NCI-H187 treated with DMSO at 0.1 percent for 48 hours (cell line): ENCODE measurements at places on chromosomes 4 and X.

DNA sequence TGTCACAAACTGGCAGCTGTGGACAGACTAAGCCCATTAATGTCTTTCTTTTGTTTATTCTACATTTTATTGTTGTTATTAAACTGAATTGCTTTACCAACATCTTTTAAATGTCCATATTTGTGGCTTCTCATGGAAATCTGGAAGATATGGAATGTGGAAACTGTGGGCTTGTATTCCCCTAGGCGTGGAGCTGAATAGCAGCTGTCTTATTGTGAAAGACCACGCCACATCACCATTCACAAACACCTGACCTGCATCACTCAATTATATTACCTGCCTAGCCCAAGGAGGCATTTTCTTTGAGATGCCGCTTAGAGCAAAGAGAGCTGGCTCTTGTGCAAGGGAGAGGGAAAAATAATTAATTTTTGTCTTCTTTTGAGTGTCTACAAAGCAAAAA is 96.9 kb upstream of the GPRIN3 start:
- DNase-seq, result no peak

GRCh38 chrX:153723351-153724251 is 586 bp downstream of the BCAP31 start:
- DNase-seq, result no peak

- DNase-seq, result no peak
Measured at GRCh38 chr4:3177426-3177825, 71.5 kb upstream of the MSANTD1 start.

GRCh38 chr4:101349801-101350064 is 2.4 kb upstream of the PPP3CA start:
- no peak for DNase-seq

DNA sequence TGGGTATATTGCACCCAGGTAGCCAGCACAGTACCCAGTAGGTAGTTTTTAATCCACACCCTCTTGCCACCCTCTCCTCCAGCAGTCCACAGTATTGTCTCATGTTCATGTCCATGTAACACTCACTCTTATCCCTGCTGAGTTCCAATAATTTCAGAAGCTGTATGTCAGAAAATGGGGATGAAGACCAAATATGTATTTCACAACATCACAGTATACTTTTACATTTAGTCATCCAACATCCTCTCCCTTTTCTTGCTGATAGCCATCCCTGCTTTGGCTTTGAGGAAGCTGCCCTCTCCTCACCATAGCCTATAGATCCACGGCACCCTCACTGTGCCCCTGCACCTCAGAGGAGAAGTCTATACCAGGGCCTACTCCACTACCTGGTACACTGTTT is 126.0 kb upstream of the LDB2 start:
- no peak for DNase-seq

DNA sequence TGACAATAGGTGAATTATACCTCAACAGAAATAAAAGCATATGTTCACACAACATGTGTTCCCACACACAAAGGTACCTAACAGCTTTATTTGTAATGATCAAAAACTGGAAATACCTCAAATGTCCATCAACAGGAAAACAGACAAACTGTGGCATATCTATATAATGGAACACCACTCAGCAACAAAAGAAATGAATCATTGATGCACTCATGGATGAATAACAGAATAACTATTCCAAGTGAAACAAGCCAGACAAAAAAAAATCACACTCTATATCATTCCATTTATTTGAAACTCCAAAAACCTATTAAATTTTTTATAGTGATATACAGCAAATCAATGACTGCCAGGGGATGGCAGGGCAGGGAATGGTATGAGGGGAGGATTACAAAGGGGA is 148.1 kb downstream of the PLS3 start:
- DNase-seq, result no peak

DNA sequence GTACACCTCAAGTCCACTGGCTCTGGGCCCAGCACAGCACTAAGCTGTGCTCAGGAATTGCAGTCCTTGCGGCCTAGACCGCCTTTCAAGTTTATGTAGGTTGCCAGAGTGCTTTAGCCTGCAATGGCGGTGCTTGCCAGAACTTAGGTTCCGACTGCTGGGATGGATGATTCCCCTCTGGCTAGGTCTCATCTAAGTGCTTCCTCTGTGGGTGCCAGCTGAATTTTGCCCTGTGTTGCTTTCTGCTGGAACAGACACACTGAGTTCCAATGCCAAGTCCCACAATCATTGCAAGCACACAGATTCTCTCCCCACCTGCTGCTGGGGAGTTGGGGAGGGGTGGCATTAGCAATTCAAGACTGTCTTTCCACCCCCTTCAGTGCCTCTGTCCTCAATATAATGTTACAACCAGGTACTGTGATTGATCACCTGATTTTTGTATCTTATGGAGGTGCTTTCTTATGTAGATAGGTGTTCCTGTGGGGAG is 129.5 kb downstream of the GRID2 start:
- DNase-seq, result no peak

DNA sequence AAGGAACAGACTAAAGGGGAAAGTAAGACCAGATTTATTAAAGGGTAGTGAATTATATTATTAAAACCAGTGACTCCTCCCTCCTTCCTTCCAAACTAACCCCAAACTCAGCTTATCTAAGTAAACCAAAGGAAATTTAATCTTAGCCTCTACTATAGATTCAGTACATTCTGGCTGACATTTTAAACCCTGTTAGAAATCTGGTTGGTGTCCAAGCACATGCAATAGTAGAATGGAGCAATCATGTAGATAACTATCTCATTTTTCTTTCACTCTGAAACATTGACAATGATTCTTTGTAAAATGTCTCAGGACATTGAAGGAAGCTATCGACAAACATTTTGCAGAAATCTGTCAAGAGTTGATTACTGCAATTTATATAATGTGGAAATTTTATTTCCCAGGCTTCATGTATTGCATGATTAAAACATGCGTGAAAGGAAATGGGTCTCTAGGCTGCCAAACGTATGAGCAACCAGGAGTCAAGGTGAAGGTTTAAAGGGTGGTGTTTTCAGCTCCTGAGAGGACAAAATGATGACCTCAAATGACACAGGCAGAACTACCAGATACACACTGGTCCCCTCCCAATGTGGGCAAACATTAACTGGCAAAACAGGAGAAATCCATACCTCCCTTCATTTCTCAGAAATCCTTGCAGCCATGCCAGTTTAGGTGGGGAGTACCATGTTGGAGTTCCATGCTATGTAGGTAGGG is 58.2 kb upstream of the RBM47 start:
- DNase-seq, result no peak

DNA sequence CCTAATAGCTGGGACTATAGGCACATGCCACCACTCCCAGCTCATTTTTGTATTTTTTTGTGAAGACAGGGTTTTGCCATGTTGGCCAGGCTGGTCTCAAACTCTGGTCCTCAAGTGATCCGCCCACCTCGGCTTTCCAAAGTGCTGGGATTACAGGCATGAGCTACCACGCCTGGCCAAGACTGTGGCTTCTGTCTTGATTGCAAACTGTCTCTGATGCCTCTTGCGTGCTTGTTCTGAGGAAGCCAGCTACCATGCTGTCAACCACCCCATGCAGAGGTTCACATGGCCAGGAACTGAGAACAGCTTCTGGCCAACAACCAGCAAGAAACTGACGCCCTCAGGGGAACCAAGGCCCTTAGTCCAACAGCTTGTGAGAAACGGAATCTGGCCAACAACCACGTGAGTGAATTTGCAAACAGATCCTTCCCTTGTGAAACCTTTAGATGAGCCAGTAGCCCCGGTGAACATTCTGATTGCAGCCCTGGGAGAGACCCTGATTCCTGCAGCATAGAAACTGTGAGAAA is 71.2 kb downstream of the SUPT20HL2 start:
- DNase-seq, result no peak

- DNase-seq, result no peak
Measured at GRCh38 chr4:78545275-78546246, 6.0 kb upstream of the ANXA3 start.

- no peak for DNase-seq
Measured at GRCh38 chr4:82519776-82520175, 42.0 kb downstream of the TMEM150C start.

DNA sequence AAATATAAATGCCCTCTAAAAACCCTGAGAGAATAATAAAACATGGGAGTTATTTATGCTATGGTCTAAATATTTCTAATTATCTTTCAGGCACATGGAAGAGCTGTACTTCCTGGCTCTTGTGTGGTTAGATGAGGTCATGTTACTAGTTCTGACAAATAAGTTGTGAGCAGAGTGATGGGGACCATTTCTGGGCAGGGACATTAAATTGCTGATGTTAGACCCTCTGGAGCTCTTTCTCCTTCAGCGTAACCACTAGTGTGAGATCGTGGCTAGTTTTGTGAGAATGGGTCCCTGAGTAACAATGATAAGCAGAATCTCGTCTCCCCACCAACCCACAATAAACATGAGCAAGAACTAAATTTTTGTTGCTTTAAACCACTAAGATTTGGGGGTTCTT is 108.0 kb downstream of the MAML3 start:
- no peak for DNase-seq
